T-cell (primary cell): ENCODE measurements at places on chromosomes 11 and 22. TPM values are rescaled to one million over a fixed set of nuclear protein-coding genes. Genes with fewer than 3 reads are reported as not detected.

DNA sequence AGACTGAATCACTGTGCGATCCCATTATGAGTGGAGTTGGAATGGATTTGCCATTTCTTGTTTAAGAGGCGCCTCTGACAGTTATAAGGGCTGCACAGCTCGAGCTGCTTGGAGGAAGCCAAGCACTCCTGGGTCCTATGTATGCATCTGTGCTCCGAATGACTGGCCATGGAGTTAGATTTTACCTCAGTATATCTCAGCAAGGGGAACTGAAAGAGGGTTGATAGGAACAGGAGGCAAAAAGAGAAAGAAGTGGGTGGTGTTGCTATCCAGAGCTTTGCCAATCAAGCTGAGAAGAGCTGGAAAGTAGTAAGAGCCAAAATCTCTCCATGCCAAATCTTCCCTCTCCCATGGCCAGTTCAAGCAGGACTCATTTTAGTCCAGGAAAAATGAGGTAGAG, 632.0 kb upstream of the KIRREL3 start:
- no peaks in the 10 kb centered on the region for H3K27me3 ChIP-seq
- no peak for DNase-seq
- H3K4me1 ChIP-seq = no peaks in the 10 kb centered on the region
- H3K27ac ChIP-seq = no peak overlapping the region
- no peaks in the 10 kb centered on the region for H3K36me3 ChIP-seq

GRCh38 chr11:44681698-44682097, 45.1 kb upstream of the TSPAN18 start:
- H3K4me3 ChIP-seq = peak overlapping the region; percentile 41
- no peaks in the 10 kb centered on the region for H3K27me3 ChIP-seq
- H3K27ac ChIP-seq = peak overlapping the region; percentile 22
- H3K36me3 ChIP-seq = no peaks in the 10 kb centered on the region
- no peak for DNase-seq

GRCh38 chr22:28812516-28812915, 12.1 kb upstream of the XBP1 start:
- peaks cover 3% of the 10 kb centered on the region for H3K36me3 ChIP-seq
- no peaks in the 10 kb centered on the region for H3K27me3 ChIP-seq
- H3K4me3 ChIP-seq = peak overlapping the region; percentile 22
- peaks cover 50% of the 10 kb centered on the region for H3K4me1 ChIP-seq
- DNase-seq = no peak

GRCh38 chr11:70740488-70740851, 342.1 kb downstream of the CTTN start:
- H3K27me3 ChIP-seq = no peaks in the 10 kb centered on the region
- H3K4me1 ChIP-seq = no peaks in the 10 kb centered on the region
- no peaks in the 10 kb centered on the region for H3K36me3 ChIP-seq
- H3K4me3 ChIP-seq = no peak overlapping the region
- no peak overlapping the region for H3K27ac ChIP-seq

GRCh38 chr11:76186776-76187279, 19.5 kb downstream of the WNT11 start:
- H3K27me3 ChIP-seq = no peaks in the 10 kb centered on the region
- H3K4me1 ChIP-seq = no peaks in the 10 kb centered on the region
- H3K36me3 ChIP-seq = no peaks in the 10 kb centered on the region

DNA sequence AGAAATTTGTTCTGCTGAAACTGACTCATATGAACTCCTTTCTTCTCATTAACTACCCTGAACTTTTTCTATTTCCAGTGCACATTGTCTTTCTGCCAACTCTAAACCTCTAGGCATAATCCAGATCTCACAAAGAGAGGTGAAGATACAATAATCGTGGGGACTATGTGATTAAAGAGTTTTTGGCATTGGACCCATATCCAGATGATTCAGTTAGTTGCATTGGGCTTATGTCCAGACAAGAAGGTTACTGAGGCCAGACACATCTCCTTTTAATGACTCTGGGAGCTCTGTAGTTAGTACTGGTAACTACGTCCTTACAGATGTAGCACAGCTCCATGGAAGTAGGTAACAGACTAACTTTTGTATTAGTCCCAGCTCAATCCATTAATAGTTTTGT, 273.0 kb downstream of the CASP12 start:
- H3K27me3 ChIP-seq = no peaks in the 10 kb centered on the region
- no peak overlapping the region for H3K27ac ChIP-seq
- no peaks in the 10 kb centered on the region for H3K4me1 ChIP-seq
- H3K36me3 ChIP-seq = no peaks in the 10 kb centered on the region
- no peak for DNase-seq
- H3K4me3 ChIP-seq = no peak overlapping the region

GRCh38 chr22:37079158-37079557, 27.6 kb downstream of the KCTD17 start:
- H3K27me3 ChIP-seq = peaks cover 27% of the 10 kb centered on the region
- H3K27ac ChIP-seq = peak overlapping the region; percentile 94
- peaks cover 48% of the 10 kb centered on the region for H3K4me1 ChIP-seq
- no peaks in the 10 kb centered on the region for H3K36me3 ChIP-seq

DNA sequence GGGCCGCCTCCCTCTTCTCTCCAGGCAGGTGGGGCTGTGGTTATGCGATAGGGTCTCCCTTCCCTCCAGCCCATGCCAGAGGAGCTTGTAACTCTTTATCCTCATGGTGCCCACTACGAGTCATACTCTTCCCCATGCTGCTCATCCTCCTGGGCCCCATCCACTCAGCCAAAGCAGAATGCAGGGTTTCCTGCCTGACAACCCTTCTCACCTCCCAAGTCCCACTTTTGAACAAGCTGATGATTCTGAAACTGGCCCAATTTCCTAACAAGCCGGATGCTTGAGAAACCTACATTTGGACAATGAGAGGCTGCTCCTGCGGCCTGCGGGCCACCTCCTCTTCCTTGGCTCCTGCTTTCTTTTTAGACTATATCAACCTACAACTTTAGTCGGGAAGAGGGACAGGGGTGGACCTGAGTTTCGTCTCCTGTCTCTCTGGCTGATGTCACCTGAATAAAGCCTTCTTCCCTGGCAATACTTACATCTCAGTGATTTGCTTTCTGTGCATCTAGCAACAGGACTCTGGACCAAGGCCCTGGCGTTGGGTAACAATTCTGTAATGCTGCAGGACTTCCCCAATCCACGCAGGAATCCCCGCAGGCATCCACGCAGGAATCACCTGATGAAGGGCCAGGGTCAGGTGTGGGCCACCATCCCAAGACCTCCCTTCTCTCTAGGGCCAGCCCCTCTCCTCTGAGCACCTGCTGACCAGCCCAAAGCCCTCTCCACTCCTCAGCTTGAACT, 1.5 kb upstream of the NDUFS8 start:
- peaks cover 15% of the 10 kb centered on the region for H3K36me3 ChIP-seq
- no peaks in the 10 kb centered on the region for H3K27me3 ChIP-seq
- DNase-seq = no peak
- H3K4me1 ChIP-seq = peaks cover 4% of the 10 kb centered on the region

DNA sequence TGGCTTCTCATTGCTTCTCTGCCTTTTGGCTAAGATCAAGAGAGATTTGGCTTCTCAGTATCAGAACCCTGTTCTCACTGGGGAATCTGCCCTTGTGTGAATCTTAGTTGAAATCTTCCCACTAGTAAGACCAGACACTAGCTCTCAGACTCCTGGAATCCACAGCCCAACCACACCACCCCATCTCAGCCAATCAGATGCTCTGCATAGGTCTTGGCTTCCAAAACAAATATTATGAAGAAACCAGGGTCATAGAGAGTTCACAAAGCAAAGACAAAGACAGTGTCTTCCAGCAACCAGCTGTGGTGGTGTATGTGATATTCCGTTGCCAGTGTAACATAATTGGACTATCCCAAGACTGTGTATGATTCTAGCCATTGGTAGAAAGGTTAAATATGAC, 5.4 kb downstream of the OR8B12 start:
- H3K36me3 ChIP-seq = no peaks in the 10 kb centered on the region
- H3K27me3 ChIP-seq = peaks cover 13% of the 10 kb centered on the region
- no peak overlapping the region for H3K27ac ChIP-seq
- no peak overlapping the region for H3K4me3 ChIP-seq

GRCh38 chr22:46116491-46116958, 33.8 kb upstream of the PPARA start:
- H3K27ac ChIP-seq = no peak overlapping the region
- no peak overlapping the region for H3K4me3 ChIP-seq
- no peaks in the 10 kb centered on the region for H3K36me3 ChIP-seq
- H3K4me1 ChIP-seq = peaks cover 10% of the 10 kb centered on the region
- no peaks in the 10 kb centered on the region for H3K27me3 ChIP-seq

GRCh38 chr11:69301455-69302401, 7.8 kb downstream of the MYEOV start:
- no peak overlapping the region for H3K27ac ChIP-seq
- no peak overlapping the region for H3K4me3 ChIP-seq
- no peaks in the 10 kb centered on the region for H3K27me3 ChIP-seq
- H3K36me3 ChIP-seq = no peaks in the 10 kb centered on the region
- H3K4me1 ChIP-seq = peaks cover 31% of the 10 kb centered on the region

- no peak for DNase-seq
- H3K27ac ChIP-seq = no peak overlapping the region
- H3K27me3 ChIP-seq = peaks cover 50% of the 10 kb centered on the region
- H3K4me1 ChIP-seq = no peaks in the 10 kb centered on the region
Observed at GRCh38 chr11:111460856-111461255, 51.3 kb downstream of the BTG4 start.

Gene POU2AF3
- total RNA-seq = not detected

Gene OR52I2
- not detected for total RNA-seq

Gene HBB
- 11.7 TPM for total RNA-seq

Gene AQP11
- 0.28 TPM for total RNA-seq

Gene CDC42EP2
- total RNA-seq = 2.4 TPM
